ENCODE measurements at places on chromosomes 5 and 9. TPM values are rescaled to one million over a fixed set of nuclear protein-coding genes. Genes with fewer than 3 reads are reported as not detected.

FCHSD1 gene
- 19.9 TPM for total RNA-seq

SKP2 gene
- total RNA-seq, result 13.4 TPM

CCDC192 gene
- total RNA-seq, result not detected

SLC4A9 gene
- 0.22 TPM for total RNA-seq

TMC1 gene
- total RNA-seq, result not detected

SPATA31C1 gene
- total RNA-seq, result not detected

TAF1L gene
- total RNA-seq, result 0.17 TPM

FAM153A gene
- 0.51 TPM for total RNA-seq

LMBRD2 gene
- 11.9 TPM for total RNA-seq

FAT2 gene
- total RNA-seq, result 0.22 TPM

RAB24 gene
- 35.6 TPM for total RNA-seq

CD14 gene
- total RNA-seq, result 114 TPM

DMRT3 gene
- total RNA-seq, result 0.34 TPM

ENTREP1 gene
- total RNA-seq, result 12.6 TPM

FSTL4 gene
- not detected for total RNA-seq

SOHLH1 gene
- not detected for total RNA-seq

MAMDC2 gene
- 18.5 TPM for total RNA-seq

OR2K2 gene
- not detected for total RNA-seq

JAK2 gene
- total RNA-seq, result 62.9 TPM

SLC6A18 gene
- not detected for total RNA-seq

THG1L gene
- 7.0 TPM for total RNA-seq

ORM2 gene
- total RNA-seq, result not detected

CTSV gene
- total RNA-seq, result not detected

BAAT gene
- total RNA-seq, result not detected

PTPN3 gene
- total RNA-seq, result 6.8 TPM

PCDHB10 gene
- total RNA-seq, result 2.4 TPM

CCL19 gene
- total RNA-seq, result 4.8 TPM

All from subcutaneous adipose tissue (tissue), 4 donors.